ENCODE measurements at places on chromosomes 7 and 10. TPM values are rescaled to one million over a fixed set of nuclear protein-coding genes. Genes with fewer than 3 reads are reported as not detected.

- H3K4me1 ChIP-seq = peaks cover 5% of the 10 kb centered on the region
- H3K36me3 ChIP-seq = no peaks in the 10 kb centered on the region
- peak; percentile 71 for DNase-seq
- H3K4me3 ChIP-seq = peak overlapping the region; percentile 81
- H3K27ac ChIP-seq = peak overlapping the region; percentile 88
Measured at GRCh38 chr10:102421757-102422512, 1.3 kb downstream of the FBXL15 start.

DNA sequence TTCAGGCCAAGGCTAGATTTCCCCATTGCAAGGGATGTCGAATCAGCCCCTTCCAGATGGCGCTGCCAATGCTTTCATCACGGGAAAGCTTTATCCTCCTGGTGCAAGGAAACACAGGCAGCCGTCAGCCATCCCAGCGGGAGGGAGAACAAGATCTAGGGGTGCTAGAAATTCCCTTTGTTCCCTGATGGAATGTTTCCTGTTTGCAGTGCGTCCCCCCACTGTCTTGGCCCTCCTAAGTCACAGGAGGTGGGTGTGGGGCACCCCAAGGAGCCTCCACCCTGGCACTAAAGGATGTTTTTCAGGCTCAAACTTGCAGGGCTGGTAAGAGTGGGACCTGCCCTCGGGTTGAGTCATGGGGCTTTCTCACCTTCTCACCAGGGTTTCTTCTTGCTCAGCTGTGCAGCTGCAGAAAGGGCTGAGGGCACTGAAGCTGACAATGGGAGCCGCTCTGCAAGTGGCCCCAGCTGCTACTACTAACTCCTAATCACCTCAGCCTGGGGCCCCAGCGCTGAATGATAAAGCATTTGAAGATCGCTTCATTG, 103.6 kb downstream of the PRPF18 start:
- peaks cover 38% of the 10 kb centered on the region for H3K36me3 ChIP-seq
- no peak for DNase-seq
- no peak overlapping the region for H3K4me3 ChIP-seq
- H3K4me1 ChIP-seq = no peaks in the 10 kb centered on the region
- H3K27ac ChIP-seq = no peak overlapping the region

DNA sequence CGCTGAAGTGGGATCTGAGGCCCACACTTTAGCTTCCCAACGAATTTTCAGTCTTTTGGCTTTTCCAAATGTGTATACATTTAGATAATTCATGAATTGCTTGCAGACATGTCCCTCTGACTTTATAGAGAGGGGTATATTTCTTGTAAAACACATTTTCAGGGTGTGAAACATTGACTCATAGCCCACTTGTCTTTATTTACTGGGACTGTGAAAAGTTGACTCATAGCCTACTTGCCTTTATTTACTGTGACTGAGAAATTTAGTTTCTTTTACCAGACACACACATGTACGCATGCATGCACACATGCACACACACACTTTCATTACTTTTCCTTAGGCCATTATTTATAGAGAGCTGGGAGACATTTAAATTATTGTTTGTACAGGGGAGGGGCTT, 79.1 kb downstream of the VTI1A start:
- H3K27ac ChIP-seq = no peak overlapping the region
- H3K4me3 ChIP-seq = no peak overlapping the region

DNA sequence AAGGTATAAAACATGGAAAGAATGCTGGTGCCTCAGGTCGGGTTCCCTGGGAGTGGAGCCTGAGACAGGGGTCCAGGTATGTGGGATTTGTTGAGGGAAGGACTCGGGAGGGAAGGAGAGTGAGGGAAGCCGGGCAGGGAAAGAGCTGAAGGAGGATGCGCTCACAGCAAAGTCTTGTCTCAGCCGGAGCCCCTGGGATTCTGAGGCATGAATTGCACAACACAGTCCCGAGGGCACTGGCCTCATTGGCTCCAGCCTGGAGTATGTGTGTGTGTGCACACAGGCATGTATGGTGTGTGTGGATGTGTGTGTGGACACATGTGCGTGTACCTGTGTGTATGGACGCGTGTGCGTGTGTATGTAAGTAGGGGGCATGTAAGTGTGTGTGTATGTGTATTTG, 87.4 kb downstream of the WDFY4 start:
- H3K36me3 ChIP-seq = no peaks in the 10 kb centered on the region
- H3K27me3 ChIP-seq = no peaks in the 10 kb centered on the region
- DNase-seq = no peak

ADAM22 gene
- polyA plus RNA-seq = 0.94 TPM

- H3K27me3 ChIP-seq = no peaks in the 10 kb centered on the region
- H3K4me3 ChIP-seq = no peak overlapping the region
- H3K27ac ChIP-seq = no peak overlapping the region
- DNase-seq = no peak
- H3K4me1 ChIP-seq = peaks cover 6% of the 10 kb centered on the region
Measured at GRCh38 chr7:17094963-17095574, 203.4 kb upstream of the AHR start.

HYAL4 gene
- not detected for polyA plus RNA-seq

DNA sequence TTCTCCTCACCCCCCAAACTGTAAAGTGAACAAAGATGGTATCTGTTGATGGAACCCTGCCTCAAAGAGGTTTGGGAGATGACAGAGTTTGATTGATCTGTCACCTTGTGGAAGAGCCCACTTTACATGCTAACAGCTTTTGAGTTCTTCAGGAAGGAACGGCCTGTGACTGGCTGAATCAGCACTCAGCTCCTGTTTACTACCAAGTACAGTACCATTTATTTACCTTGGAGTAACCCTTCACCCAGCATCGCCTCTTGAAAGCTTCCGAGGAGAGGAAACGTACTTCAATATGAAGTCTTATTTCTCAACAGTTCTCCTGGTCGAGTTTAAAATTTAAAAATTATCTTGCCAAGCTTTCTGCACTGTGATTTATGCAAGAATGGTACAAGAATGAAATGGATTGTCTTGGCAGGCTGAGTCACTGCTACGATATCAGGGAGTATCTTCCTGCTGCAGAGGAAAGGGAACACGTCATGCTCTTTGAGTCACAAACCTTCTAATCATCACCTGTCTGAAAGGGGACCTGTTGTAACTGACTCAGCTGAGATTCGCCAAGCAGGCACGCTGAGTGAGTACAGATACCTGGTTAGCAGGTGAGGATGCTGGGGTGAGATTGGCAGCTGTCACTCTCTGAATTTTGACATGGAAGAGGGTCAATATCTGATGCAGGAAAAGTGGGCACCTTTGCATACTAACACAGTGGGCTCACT, 30.1 kb downstream of the KLF6 start:
- no peak overlapping the region for H3K4me3 ChIP-seq
- peaks cover 19% of the 10 kb centered on the region for H3K4me1 ChIP-seq

HPS1 gene
- polyA plus RNA-seq = 47.5 TPM

GRCh38 chr7:55255496-55256445, 109.4 kb upstream of the LANCL2 start:
- H3K36me3 ChIP-seq = no peaks in the 10 kb centered on the region
- no peak overlapping the region for H3K4me3 ChIP-seq
- H3K27me3 ChIP-seq = no peaks in the 10 kb centered on the region

MBL2 gene
- polyA plus RNA-seq = not detected

Measured in small intestine (tissue), 16 donors.